ENCODE measurements at places on chromosomes 3 and 15. TPM values are rescaled to one million over a fixed set of nuclear protein-coding genes. Genes with fewer than 3 reads are reported as not detected.

CLDN18 gene
- not detected for total RNA-seq

TMEM41A gene
- 10.4 TPM for total RNA-seq

COLQ gene
- 0.66 TPM for total RNA-seq

PFKFB4 gene
- total RNA-seq: 6.6 TPM

GUCA1C gene
- not detected for total RNA-seq

UPK1B gene
- total RNA-seq: 0.40 TPM

CD200R1 gene
- 0.06 TPM for total RNA-seq

CDHR4 gene
- 0.06 TPM for total RNA-seq

TERC gene
- 36.7 TPM for total RNA-seq

CHRNB4 gene
- not detected for total RNA-seq

GABRB3 gene
- total RNA-seq: 1.1 TPM

LRRC31 gene
- not detected for total RNA-seq

PEX5L gene
- not detected for total RNA-seq

PLXNB1 gene
- total RNA-seq: 15.9 TPM

A4GNT gene
- not detected for total RNA-seq

DUOX1 gene
- total RNA-seq: not detected

SNTN gene
- total RNA-seq: not detected

JMJD7 gene
- 2.1 TPM for total RNA-seq

CHCHD6 gene
- total RNA-seq: 11.9 TPM

IGF1R gene
- total RNA-seq: 25.0 TPM

SCAMP2 gene
- 15.2 TPM for total RNA-seq

Data from aortic smooth muscle cell (primary cell).